ENCODE measurements at places on chromosomes 1 and 21.

GRCh38 chr1:92864131-92864530 lies 32.3 kb downstream of the RPL5 start:
- no peak for DNase-seq

DNA sequence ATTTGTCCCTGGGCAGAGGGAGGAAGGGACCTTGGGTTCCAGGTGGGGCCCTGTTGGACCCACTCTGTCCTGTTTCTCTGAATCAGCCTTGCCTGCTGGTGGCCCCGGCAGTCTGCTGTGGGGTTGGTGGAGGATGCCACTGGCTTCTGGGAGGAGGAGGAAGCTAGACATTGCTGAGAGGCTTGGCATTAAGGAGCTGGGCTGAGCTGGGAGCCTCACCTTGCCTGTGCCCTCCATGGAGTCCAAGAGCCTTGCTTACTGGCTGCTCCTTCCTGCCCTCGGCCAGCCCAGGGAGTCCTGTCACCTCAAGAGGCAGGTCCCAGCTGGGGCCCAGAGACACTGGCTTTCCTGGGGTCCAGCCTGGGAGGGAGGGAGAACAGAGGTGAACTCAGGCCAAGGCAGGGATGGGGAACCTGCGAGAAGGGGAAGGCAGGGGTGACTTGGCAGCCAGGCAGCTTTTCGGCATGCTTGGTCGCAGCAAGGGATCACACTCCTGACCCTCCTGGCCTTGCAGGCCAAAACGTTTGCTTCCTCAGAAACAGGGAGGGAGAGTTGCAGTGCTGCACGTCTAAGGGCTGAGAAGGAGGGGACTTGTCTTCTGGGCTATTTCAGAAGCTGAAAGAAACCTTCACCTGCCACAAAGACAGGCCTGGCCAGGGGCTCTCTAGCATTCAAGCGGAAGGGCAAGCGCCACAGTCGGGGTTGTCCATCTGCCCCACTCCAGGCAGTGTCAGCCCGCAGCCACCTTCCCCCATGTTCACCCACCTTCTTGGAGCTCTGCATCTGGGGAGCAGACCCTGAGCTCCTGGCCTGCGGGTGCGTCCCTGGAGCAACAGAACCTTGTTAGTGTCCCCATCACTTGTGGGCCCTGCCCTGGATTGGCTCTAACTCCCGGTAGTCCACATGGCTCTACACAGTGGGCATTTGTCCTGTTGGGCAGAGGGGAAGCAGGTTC lies 8.9 kb downstream of the TMEM201 start:
- no peak for DNase-seq

- DNase-seq: no peak
These were observed 31.4 kb downstream of the RHBG start for GRCh38 chr1:156400191-156400935.

DNA sequence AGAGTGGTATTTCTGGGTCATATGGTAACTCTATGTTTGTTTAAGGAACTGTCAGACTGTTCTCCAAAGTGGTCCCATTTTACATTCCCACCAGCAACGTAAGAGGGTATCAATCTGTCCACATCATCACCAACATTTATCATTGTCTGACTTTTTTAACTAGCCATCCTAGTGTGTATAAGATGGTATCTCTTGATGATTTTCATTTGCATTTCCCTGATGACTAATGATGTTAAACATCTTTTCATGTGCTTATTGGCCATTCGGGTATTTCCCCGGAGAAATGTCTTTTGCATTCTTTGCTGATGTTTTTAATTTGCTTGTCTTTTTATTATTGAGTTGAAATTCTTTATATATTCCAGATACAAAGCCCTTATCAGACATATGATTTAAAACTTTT lies 370.1 kb upstream of the NR5A2 start:
- no peak for DNase-seq

GRCh38 chr21:32099812-32100416 lies 178.9 kb downstream of the MIS18A start:
- DNase-seq: no peak

- DNase-seq: no peak
These were observed 21.8 kb downstream of the TRPM2 start for GRCh38 chr21:44375281-44375651.

DNA sequence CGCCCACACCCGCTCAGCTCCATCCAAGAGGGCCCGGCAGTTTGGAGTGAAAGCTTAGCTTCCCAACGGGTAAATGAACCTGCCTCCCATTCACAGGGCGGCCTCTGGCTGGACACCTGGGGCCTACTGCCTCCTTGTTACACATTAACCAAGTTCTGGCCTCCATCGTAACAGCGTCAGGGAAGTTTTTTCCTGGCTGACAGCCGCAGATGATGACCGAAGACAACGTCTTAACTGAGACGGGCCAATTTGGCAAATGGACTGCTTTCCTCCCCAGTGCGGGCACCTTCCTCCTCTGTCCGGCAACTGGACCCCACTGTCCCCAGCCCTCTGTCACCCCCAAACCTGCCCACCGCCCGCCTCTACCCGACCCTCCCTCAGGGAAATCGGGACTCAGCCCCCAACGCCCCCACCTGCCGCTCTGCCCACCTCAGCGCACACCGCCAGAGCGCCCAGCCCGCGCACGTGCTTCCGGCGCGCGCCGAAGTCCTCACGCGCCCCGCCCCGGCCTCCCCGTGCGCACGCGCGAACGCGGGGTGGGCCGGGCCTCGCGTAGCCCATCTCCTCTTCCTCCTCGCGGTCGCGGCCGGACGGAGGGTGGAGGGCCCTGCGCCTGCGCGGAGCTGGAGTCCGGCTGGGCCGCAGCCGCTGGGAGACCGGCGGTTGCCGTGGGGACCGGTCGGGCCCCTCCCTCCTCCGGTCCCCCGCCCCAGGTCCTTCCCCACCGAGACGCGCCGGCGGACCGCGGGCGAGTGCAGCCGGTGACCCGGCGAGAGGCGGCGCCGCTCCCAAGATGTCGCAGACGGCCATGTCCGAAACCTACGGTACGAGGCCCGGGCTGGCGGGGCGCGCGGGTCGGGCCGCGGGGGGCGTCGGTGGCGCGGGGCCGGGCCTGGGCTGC lies at the start of gene RAB4A:
RAB4A (plus strand) TSS at position 565 of the 901 bp plus-strand sequence; CDS start at position 794, 229 bp downstream.
- DNase-seq: peak; percentile 57

GRCh38 chr1:234559902-234560676 lies 49.9 kb downstream of the IRF2BP2 start:
- no peak for DNase-seq

GRCh38 chr1:147643974-147644373 lies 26.4 kb downstream of the ACP6 start:
- DNase-seq: no peak

DNA sequence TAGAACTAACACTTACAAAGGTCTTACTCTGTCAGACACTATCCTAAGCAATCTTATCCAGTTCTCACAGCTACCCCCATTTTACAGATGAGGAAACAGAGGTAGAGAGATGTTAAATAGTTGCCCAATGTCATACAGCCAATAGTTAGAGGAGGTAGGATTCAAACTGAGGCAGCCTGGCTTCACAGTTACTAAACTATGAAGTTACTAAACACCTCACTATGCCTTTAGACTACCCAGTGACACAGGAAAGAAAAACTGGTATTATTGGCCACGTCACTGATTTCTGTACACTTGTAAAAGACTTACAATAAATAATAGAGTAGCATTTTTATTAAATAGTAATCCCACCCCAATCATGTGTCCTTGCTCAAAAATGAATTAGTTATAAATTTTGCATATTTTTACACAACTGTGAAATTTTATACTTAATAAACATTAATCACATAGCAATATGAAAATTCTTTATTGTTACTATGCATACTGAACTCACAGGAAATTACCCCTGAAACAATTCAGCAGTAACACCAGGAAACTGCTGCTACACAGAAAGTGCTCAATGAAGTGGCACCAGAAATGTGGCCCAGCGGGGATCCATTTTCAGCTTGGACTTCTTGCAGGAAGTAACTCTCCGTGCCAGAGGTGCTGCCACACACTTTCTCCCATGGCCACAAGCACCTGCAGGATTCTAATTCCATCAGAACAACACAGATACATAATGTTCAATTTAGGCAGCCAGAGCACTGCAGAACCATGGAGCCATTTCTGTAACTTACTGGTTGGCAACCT lies 69.4 kb downstream of the VAV3 start:
- no peak for DNase-seq

- DNase-seq: no peak
These were observed 92.1 kb upstream of the POU3F1 start for GRCh38 chr1:38138498-38139233.

GRCh38 chr1:32761253-32761877 lies 55.8 kb downstream of the YARS1 start:
- no peak for DNase-seq

- no peak for DNase-seq
These were observed 8.8 kb downstream of the NOL9 start for GRCh38 chr1:6545276-6546112.

- no peak for DNase-seq
These were observed 52.1 kb upstream of the PRMT6 start for GRCh38 chr1:107004421-107004820.

GRCh38 chr21:42850866-42851391 lies 28.4 kb downstream of the WDR4 start:
- no peak for DNase-seq

DNA sequence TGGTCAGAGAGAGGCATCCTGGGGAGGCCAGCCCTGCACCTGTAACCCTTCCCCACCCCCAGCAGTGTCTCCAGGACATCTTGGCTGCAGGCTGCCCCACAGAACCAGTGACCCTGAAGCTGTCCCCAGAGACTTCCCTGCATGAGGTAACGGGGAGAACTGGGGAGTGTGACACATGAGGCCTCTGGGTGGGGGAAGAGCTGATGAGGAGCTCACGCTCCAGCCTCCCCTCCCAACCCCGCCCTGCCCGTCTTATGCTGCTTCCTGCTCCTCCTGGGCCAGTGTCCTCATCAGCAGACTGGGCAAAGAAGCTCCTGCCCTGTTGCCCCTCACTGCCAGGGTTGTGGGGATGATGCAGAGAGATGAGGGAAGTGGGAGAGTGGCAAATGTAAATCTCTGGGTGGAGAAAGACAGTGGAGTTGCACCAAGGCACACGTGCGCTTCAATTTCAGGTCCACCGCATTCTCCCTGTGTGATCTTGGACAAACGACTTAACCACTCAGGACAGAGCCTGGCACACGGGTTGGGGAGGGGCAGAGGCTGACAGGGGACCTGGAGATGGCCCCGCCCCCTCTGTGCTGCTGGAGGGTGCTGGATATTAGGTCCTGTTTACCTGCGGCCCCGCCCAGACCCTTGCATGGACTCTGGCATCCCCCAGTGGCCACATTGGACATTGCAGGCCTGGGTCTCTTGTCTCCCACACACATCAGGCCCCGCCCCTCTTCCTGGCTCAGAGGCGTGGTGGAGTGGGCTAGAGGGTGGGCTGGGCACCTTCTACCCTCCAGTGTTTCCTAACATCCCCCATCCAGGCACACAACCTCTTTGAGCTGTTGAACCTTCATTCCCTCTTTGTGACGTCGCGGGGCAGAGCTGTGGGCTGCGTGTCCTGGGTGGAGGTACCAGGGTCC lies 12.3 kb downstream of the CLCNKB start:
- DNase-seq: peak; percentile 73

All from stimulated activated CD8-positive, alpha-beta memory T cell treated with anti-CD3 and anti-CD28 coated beads, Interleukin-4, amount 100 ng/mL, for 1 hour (primary cell).